Neural progenitor cell (in vitro differentiated cells): ENCODE measurements at places on chromosomes 5 and 9.

- no peak for DNase-seq
Observed at GRCh38 chr5:116527582-116527981, 47.0 kb downstream of the SEMA6A start.

GRCh38 chr5:40630126-40630525 is 49.6 kb upstream of the PTGER4 start:
- DNase-seq: no peak

DNA sequence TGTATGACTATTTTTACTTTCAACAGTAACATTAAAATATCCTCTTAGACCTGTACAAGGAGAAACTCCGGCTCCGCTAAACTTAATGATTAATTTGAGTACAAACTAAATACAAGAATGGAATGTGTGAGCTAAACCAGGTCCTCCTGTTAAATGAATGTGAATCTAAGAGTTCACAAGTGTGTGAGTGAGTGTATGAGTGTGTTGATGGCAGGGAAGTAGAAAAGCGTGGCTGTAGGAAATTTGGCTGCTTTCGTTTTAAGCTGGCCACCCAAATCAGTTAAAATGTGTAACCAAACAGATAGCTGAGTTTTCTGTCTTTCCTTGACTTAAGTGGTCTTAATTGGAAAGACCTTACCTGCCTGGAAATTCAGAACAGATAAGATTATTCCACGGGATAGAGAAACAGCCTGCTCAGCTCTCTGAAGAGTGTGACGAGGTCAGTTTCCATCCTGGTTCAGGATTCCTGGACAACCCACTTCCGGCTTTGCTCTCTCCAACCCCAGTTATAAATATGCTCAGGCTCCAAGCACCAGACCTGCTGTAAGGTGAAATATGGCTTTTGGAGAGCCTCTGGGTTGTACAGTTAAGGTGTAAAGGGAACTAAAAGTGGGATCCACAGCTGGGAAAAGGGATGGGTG is 908.6 kb upstream of the EDIL3 start:
- DNase-seq: no peak

GRCh38 chr5:77981820-77982219 is 205.7 kb upstream of the TBCA start:
- no peak for DNase-seq

- DNase-seq: no peak
Observed at GRCh38 chr9:107730666-107731065, 241.1 kb upstream of the KLF4 start.

- no peak for DNase-seq
Observed at GRCh38 chr5:119063579-119064379, 7.1 kb upstream of the DMXL1 start.

DNA sequence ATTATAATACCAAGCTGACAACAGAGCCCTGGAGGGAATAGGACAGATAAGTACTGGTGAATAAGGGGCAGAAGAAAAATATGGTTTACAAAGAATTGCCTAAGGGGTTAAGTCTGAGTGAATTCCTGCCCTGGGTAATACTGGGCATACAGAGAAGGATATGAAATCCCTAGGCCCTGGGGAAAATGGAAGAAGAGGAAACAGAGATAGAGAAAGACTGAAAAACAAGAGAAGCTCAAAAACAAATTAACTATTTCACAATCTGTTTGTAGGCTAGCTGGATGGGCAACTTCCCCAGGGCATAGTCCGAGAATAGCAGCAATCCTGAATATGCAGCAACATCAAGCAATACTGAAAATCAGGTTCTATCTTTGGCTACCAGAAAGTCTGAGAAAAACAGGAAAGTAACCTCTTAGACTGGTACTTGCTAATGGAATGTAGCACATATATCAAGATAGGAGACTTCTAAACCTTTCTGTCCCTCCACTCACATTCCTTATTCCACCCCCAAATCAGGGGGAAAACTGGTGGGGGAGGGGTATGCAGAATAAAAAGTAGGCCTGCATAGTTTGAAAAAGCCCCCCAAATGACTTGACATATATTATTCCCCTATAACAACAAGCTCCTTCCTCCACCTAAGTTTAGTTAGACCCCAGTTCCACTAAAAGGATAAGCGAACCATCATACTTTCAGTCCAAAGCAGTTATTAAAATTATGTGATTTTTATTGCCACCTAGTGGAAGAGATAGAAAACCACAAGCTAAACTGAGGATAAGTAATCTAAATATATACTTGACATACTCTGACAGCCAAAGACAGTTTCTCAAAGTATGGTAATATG is 20.6 kb downstream of the SLC38A9 start:
- DNase-seq: no peak

GRCh38 chr5:73692166-73692640 is 66.2 kb downstream of the ARHGEF28 start:
- DNase-seq: no peak

- no peak for DNase-seq
Observed at GRCh38 chr9:90616806-90617205, 25.8 kb downstream of the DIRAS2 start.

GRCh38 chr9:33320230-33320567 is 29.9 kb downstream of the NFX1 start:
- no peak for DNase-seq

DNA sequence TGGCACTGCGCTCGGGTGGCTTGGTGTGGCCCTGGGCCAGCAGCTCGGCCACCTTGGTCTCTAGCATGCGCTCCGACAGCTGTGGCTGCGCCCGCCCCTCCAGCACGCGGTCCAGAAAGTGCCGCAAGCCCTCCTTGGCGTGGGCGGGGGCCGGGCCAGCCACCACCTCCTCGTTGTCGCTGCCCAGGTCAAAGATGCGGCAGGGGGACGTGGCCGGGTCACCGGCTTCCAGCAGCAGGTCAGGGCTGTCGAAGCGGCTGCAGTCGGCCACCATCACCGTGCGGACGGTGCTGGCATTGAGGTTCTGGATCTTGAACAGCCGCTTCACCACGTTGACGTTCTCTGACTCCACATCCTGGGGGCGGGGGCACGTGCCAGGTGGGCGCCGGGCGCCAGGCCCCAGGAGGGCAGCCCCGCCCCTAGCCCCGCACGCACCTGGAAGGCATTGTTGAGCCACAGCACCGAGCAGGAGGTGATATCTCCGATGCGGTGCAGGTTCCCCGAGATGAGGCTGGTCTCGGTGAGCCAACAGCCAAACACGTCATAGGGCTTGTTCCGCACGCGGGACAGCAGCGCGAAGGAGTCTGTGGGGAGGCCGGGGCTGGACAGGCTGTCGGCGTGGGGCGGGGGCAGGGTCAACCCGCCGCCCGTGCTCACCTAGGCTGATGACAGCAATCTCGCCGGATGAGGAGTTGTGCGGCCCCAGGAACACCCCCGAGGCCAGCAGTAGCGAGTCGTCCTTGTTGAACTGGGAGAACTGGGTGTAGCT is 2.2 kb downstream of the FBXW5 start:
- DNase-seq: no peak

DNA sequence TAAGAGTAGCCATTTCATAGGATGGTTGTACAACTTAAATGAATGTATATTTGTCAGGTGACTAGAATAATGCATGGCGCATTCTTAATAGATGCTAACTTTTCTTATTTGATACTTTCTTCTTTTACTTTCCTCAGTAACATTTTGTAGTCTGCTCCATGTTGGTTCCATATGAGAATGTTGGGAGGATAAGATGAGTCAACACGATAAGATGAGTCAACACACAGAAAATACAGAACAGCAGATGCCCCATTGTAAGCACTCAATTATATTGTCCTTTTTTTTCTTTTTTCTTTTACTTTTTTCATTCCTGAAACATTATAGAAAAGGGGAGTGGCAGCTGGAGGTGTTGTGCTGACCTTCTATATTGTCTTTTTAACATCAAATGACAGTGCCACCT is 92.3 kb upstream of the SPATA31C2 start:
- DNase-seq: no peak

DNA sequence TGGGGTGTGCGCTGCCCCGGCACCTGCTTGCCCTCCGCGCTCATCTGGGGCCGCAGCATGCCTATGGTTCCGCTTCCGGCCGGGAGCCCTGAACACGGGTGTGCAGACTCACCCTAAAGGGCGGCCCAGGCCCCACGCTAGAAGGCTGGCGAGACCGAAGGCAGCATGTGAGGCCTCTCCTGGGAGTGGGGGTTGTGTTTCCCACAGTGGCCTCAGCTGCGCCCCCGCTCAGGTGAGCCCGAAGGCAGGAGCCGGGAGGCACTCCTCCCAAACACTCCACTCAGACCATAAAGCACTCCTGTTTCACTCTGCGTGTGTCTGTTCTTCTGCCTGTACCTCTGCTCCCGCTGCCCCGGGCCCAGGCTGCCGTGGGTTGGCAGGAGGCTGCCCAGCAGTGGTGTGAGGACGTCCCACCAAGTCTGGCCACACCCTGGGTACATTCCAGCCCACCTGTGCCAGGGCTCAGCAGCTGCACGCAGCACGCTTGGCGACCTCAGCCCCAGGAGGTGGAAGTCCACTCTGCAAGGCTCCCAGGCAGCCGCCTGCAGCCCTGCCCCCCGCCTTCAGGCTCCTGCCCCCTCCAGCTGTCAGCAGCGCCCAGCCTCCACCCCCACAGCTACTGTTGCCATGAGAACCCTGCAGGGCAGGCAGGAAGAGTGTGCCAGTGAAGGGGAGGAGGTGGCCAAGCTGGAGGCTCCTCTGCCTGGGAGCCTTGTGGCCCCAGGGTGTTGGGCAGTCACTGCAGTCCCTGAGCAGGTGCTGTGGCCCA is 1.2 kb upstream of the AJM1 start:
- peak; percentile 51 for DNase-seq

DNA sequence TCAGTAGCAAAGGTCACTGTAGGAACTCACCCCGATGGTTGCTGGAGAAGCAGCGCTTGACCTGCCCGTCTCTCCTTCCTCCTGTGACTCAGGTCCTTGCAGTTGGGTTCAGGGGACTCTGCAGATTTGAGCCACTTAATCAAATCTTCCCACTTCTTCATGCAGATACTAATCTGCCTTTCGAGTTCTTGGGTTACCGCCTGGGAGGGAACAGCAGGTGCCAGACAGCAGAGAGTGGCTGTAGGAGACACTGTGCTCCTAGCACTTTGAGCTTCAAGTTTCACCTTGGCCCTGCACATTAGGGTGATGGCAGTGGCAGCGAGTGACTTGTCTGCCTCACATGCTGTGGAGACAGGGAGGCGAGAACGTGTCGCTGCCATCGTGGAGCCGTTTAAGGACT is 478.3 kb downstream of the PSAT1 start:
- DNase-seq: no peak

DNA sequence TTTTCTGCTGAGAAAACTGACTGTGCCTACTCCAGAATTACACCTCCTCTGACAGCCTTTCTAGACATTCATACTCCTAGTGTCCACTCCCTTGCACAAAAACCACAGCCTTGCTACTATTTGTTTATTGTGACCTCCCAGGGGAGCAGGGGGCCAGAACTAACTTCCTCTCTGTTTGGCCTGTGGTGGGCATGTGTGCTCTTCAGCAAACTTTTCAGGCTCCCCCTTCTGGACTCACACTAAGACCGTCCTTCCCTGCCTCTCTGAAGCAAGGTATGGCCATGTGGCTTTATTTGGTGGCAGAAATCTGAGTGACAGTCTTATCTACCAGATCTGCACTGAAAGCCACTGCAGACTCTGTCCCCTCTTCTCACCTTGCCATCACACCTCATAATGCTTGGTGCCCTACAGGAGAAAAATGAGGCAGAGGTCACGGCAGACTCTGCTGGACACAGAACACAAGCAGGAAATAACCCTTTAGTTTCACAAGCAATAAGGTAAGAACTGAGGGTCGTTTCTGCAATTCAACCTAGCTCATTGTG is 28.2 kb downstream of the LIFR start:
- peak; percentile 30 for DNase-seq

- peak; percentile 34 for DNase-seq
Observed at GRCh38 chr5:123094237-123094918, 5.3 kb downstream of the PRDM6 start.

- DNase-seq: peak; percentile 67
Observed at GRCh38 chr5:39547553-39548154, 122.9 kb upstream of the DAB2 start.

DNA sequence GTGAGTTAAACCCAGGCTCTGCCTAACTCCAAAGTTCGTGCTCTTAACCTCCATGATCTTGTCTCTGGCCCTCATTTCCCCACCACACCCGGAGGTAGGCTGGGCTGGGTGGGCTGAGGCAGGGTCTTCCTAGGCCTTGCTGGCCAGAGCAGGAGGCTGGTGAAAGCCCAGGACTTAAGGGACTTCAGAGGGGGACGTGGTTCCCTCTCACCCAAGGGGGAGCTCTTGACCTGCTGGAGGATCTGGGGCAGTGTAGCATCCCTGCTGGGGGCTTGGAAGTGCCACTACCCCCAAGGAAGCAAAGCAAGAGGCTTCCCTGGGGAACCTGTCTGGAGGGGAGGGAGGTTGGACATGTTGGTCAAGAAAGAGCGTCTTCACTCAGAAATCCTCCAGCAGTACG is 14.7 kb downstream of the PITX1 start:
- DNase-seq: no peak

DNA sequence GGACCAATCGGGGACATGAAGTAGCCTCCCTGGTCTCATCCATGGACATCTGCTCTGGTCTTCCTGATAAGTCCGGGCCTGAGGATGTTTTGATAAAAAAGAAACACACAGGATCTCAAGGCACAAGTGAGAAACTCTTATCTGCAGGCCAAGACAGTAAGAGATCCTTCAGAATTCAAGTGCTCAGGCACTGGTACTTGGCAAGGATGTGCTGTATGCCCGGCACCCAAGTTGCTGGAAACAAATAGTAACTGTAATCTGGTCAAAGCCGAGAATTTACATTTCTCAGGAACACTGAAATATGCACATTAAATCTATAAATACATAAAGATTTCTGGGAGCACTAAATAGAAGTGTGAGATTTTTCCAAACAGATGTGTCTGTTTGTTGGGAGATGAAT is 165.7 kb downstream of the SPOCK1 start:
- no peak for DNase-seq

DNA sequence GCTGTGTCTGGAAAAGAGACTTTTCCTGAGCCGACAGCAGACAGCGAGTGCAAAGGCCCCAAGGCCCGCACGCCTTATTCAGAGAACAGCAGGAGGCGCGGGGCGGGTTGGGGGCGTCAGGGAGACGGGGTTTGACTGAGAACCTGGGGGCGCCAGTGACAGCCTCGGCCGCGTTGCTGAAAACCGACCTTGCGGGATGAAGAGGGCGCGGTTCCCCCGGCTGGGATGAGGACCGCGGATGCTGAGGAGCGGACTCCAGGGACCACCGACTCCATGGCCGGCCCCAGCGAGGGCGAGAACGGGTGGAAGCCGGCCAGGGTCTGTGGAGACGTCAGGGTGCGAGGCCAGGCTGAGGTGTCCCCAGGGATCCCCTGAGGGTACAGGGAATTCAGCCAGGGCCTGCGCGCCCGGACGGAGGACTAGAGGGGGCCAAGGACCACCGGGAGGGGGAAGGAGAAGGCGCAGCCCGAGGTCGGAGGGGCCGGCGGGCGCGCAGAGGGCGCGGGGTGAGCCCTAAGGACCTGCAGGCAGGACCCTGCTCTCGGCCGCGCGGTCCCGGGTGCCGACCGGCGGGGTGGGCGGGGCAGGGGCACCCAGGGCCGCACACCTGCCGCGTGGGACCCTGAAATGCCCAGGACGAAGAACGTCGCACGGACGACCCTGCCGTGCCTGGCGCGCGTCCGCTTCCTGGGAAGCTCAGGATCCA is 837 bp upstream of the AHRR start:
- peak; percentile 50 for DNase-seq
